Trophoblast cell (in vitro differentiated cells and primary cell): ENCODE measurements at places on chromosomes 3 and 15.

DNA sequence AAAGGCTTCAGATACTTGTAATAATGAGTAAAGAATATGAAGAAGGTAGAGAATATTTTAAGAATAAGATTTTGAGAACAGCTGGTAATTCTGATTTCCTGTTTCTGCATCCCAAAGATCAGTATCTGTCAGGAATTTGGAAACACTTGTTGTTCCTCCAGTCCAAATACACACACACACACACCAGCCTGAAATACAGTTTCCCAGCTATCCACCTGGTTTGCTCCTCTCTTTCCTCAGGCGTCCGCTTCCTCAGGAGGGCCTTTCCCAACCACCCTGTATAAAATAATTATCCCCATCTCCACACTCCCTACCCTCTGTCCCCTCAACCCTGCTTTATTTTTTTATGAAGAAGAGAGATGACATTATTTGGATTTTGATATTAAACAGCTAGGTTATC, 2.0 kb upstream of the FSIP1 start:
- H3K4me1 ChIP-seq, result peaks cover 8% of the 10 kb centered on the region
- H3K36me3 ChIP-seq, result no peaks in the 10 kb centered on the region
- H3K4me3 ChIP-seq, result no peak overlapping the region

GRCh38 chr15:67148196-67148701, 82.8 kb downstream of the SMAD3 start:
- H3K36me3 ChIP-seq, result no peaks in the 10 kb centered on the region
- peak overlapping the region; percentile 96 for H3K27ac ChIP-seq
- H3K4me1 ChIP-seq, result peaks cover 58% of the 10 kb centered on the region
- H3K4me3 ChIP-seq, result no peak overlapping the region
- H3K27me3 ChIP-seq, result no peaks in the 10 kb centered on the region

DNA sequence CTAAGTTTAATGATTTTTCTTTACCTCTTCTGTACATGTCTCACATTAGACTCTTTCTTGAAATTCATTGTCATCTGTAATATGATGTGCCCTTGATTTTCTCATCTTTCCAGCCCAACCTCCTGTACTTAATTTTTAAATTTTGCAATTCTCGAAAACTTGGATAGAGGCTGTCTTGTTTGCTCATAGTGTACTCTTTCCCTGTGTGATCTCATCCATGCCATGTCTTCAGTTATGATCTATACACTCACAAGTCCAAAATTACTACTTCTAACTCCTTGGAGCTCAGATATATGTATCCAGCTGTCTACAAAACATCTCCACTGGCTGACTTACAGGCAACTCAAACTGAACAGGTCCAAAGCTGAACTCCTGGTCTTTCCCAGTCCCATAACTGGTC, 42.2 kb downstream of the CD200 start:
- peaks cover 2% of the 10 kb centered on the region for H3K4me1 ChIP-seq
- H3K36me3 ChIP-seq, result no peaks in the 10 kb centered on the region
- no peak overlapping the region for H3K27ac ChIP-seq

DNA sequence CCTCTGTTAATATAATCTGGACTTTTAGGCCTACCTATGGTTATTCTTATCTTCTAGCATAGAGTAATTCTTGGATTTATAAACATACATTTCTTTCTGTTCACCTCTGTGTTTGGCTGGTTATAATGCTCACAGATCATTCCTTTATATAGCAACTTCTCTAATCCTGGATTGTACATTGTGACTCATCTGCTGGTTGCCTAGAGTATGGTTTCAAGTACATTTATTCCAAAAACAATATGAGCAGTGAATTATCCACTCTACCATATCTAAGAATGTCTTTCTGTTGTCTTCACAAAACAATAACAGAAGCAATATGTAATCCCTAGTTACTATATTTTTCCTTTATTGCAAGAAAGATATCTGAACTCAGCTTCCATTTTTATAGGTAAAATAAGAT, 35.3 kb downstream of the FSIP1 start:
- no peak overlapping the region for H3K4me3 ChIP-seq
- H3K4me1 ChIP-seq, result no peaks in the 10 kb centered on the region
- no peak for DNase-seq
- no peaks in the 10 kb centered on the region for H3K27me3 ChIP-seq
- no peaks in the 10 kb centered on the region for H3K36me3 ChIP-seq

GRCh38 chr3:155024006-155024638, 56.0 kb upstream of the MME start:
- peaks cover 12% of the 10 kb centered on the region for H3K4me1 ChIP-seq
- no peak overlapping the region for H3K4me3 ChIP-seq
- no peaks in the 10 kb centered on the region for H3K36me3 ChIP-seq
- H3K27me3 ChIP-seq, result no peaks in the 10 kb centered on the region
- H3K27ac ChIP-seq, result peak overlapping the region; percentile 60
